ENCODE measurements at places on chromosomes 3 and 15.

GRCh38 chr3:36175916-36176461, 204.3 kb upstream of the STAC start:
- no peak for DNase-seq

DNA sequence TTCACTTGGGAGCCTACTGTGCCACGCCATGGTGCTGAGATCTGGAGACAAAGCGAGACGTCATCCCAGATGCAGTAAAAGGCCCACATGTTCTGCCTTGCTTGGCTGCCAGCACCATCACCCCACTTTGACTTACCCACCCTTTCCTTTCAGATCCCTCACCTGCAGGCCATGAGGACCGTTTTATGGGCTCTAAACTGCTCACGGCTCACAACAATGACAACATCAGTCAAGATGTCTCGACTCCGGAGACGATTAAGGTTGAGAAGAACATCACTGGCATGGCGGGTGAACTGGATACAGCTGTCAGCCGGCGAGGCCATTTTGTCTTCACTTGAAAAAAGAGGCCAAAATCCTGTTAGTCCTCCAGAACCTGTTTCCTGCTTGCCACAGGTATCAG, 11.9 kb downstream of the BCL6 start:
- no peak for DNase-seq

DNA sequence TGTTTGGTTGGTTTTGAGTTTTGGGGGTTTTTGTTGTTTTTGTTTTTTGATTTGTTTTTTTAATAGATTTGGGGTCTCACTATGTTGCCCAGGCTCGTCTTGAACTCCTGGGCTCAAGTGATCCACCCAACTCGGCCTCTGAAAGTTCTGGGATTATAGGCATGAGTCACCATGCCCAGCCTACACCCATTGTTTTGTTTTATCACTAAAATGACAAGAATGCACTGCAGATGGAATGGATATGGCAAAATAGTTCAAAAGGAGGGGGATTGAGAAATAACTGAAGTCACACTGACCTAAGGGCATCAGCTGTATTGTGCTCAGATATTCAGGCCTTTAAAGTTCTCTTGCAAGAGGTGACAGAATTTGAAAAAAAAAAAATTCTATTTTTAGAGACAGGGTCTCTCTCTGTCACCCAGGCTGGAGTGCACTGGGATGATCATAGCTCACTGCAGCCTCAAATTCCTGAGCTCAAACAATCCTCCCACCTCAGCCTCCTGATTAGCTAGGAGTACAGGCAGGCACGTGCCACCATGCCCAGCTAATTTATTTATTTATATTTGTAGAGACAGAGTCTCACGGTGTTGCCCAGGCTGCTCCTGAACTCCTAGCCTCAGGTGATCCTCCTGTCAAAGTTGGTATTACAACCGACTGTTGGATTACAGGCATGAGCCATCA, 4.4 kb upstream of the RASA2 start:
- DNase-seq, result no peak

GRCh38 chr3:20323307-20323927, 137.4 kb upstream of the SGO1 start:
- DNase-seq, result no peak

- no peak for DNase-seq
Measured at GRCh38 chr15:55344206-55344605, 25.2 kb downstream of the PIGB start.

DNA sequence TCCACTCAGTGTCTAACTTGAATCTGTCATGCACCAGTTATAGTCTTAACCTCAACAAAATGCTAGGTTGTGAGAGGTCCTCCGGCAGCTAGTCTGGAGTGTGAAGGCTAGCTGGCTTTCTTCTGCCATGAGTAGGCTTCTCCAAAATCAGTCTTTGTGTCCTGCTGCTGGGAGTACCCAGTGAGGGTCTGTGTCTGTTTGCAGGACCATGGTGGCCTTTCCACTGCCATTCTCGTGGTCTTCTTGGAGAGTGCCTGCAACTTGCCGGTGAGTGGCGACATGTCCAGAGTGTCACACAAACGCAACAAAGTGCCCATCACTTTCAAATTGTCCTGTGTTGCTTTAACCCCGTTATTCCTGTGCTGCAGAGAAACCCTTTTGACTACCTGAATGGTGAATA, 34.0 kb downstream of the ESYT3 start:
- DNase-seq, result no peak

- no peak for DNase-seq
Measured at GRCh38 chr3:59566481-59566975, 516.7 kb upstream of the CFAP20DC start.

DNA sequence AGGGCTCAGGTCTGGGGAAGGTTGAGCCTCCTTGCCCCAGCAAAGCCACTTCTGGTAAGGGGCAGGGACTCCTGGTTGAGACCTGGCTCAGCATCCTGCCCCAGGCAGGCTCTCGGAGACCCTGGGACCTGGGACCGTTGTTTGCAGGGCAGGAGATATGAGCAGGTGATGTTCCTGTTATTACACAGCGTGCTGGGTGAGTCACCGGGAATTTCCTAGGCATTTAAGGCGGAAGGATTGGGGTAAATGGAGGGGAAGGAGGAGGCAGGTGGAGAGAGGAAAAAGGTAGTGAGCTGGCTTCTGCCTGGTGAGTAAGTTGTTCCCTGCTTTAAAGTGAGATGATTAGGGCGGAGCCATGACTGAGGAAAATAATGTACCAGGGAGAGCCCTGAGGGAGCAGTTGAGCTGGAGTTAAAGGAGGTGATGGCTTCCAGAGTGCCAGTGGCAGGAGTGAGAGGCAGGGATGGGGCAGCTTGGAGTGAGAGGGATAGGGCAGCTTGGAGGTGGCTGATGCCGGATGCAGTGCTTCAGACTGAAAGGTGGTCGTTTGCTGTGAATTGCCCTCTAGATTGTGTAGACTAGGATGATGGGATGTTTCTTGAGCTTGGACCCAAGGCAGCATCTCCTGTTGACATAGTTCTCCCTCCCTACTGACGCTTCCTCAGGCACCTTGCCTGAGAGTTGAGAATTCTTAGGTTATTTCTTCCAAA, 79.4 kb downstream of the AAGAB start:
- peak; percentile 24 for DNase-seq

GRCh38 chr15:77030048-77030927, 35.4 kb downstream of the PSTPIP1 start:
- no peak for DNase-seq

DNA sequence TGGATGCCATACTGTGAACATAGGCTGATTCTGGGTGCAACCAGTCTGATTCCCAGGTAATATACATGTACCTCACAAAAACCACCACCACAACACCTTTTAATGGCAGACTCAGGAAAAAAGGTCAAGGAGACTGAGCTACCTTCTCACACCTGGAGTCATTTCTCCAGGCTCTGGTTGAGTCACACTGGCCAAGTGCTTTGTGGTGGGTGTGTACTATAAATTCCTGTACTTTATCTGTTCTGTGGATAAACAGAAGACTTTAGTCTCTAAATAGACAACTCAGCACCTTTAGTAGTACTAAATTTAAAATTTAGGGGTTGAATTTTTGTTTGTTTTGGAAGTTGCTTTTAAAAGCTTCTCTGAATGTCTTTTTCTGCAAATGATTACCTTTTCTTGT, 46.7 kb downstream of the TOP2B start:
- no peak for DNase-seq

- DNase-seq, result no peak
Measured at GRCh38 chr3:128619146-128619890, 31.3 kb downstream of the RPN1 start.

- DNase-seq, result no peak
Measured at GRCh38 chr3:73669260-73669659, 44.5 kb upstream of the PDZRN3 start.

DNA sequence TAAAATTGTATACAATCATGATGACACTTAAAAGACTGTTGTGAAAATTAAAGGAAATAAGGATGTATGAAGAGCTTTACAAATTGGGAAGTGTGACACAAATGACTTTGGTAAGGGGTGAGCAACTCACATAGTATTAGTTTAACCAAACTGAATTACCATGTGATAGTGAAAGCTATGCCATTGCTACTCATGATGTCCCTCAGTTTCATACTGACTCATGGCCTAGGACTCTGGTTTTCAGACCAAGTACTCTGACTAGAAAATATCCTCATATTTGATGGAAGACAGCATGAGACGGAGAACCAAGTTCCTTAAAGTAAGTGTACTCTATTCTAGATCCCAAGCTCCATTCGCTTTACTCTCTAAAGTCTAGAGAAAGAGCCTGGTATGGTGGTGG, 203.2 kb upstream of the ICE2 start:
- no peak for DNase-seq

DNA sequence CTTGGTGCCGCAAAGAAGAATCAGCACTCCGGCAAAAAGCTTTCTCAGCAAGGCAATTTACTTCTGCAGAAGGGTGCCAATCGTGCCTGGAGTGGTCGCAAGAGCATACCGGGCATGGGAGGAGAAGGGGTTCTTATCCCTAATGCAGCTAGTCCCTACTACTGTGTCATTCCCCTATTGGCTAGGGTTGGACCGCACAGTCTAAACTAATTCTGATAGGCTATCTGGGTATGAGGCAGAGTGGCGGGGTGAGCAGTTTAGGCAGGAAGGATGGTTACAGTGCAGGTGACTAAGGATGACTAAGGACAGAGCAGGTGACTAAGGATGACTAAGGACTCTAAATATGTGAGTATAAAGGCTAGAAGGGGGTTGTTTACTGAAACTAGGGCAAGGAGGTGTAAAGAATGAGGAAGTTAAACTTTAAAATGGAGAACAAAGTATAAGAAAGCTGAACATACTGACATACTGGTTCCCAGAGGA, 52.9 kb downstream of the PGBD4 start:
- DNase-seq, result no peak

DNA sequence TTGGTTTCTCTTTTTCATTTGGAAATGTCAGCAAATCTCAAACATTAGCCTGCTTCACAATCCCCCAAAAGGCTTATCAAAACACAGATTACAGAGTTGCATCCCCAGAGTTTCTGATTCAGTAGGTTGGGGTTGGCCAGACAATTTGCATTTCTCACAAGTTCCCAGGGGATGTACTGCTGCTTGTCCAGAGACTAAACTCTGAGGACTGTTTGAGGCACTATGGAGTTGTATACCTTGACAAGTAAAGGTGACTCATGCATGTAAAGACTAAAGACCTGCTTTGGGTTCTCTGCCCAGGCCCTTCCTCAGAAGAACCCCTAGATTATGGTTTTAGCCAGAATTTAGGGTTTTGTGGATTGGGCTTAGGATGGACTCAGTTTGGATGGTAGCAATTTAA, 151.1 kb upstream of the ARHGEF26 start:
- DNase-seq, result no peak

- no peak for DNase-seq
Measured at GRCh38 chr3:128400671-128401070, 66.0 kb downstream of the DNAJB8 start.

- no peak for DNase-seq
Measured at GRCh38 chr3:14827776-14828175, 9.0 kb downstream of the FGD5 start.

- DNase-seq, result no peak
Measured at GRCh38 chr3:57077630-57078343, 17.3 kb downstream of the SPATA12 start.

DNA sequence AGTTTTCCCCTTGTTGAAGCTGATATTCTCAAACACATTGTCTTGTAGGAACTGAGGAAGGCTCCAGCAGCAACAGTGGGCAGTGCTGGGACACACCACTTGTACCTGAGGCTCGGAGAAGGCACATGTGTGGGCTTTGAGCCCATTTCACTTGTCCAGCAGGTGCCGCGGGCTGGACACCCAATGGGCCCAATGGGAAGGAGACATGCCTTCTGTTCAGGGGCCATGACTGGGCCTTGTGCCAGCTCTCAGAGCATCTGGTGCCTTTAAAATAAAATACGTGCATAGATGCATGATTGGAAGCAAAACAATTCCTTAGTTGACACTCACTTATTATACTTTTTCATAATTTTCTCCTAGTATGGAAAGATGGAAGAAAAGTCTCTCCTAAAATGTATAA, 334.2 kb downstream of the KLF13 start:
- DNase-seq, result no peak

GRCh38 chr15:35674873-35675781, 129.2 kb upstream of the DPH6 start:
- no peak for DNase-seq

DNA sequence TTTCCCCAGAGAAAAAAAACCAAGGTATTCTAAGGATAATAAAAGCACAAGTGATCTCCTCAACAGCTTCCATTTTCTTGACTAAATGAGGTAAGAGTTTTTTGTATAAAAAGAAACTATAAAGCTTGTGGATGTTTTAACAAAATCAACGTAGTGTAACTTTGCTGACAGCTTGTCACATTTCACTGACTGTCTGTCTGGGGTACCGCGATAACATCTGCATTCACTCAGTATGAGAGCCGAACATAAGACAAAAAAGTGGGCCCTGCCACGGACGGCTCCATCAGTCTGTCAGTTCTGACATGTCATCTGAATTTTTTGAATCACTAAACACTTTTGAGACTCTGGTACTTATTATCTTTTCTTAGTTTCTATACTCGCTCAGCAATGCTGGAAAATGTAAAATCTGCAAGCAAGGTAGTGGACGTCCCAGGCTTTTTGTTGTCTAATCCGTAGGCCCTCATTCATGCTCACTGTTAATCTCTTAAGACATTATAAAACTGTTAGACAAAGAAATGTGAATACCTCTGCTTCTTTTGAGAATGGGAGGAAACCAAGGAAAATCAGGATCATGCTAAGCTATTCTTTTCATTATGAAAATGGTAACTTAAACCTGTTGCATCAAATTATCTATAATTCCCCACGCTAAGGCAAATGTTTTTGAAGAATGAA, 307.1 kb downstream of the MECOM start:
- DNase-seq, result no peak

- DNase-seq, result no peak
Measured at GRCh38 chr3:65406470-65406869, 632.2 kb downstream of the MAGI1 start.

DNA sequence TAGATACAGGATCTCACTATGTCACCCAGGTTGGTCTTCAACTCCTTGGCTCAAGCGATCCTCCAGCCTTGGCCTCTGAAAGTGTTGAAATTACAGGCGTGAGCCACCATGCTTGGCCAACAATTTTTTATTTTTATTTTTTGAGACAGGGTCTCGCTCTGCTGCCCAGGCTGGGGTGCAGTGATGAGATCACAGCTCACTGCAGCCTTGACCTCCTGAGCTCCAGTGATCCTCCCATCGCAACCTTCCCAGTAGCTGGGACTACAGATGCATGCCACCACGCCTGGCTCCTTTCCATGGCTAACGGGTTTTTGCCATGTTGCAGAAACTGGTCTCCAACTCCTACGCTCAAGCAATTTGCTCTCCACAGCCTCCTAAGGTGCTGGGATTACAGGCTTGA, 20.2 kb upstream of the PIK3CB start:
- DNase-seq, result no peak

DNA sequence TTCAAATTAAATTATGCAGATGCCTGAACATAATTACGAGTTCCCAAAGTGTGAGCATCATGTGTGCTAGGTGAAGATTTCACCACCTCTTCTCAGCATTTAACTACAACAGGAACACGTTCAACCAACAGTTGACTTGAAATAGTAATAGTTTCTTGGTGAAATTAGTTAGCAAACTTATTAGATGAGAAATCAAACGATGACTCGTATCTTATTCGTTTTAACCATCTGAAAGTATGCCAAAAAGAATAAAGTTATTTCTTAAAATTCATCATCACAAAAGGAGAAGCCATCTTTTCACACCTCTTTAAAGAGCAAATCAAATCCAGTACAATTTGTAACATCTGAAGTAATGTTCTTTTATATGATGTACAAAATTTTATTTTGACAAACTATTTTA, 2.3 kb downstream of the BNC1 start:
- no peak for DNase-seq

Measured in activated CD4-positive, alpha-beta T cell treated with anti-CD3 and anti-CD28 coated beads, Interleukin-2, amount 50 U/mL, for 24 hours (primary cell).